ENCODE measurements at places on chromosomes 5 and 9. TPM values are rescaled to one million over a fixed set of nuclear protein-coding genes. Genes with fewer than 3 reads are reported as not detected.
A peak's percentile ranks its signal among the peaks of the same experiment; 100 is the strongest.

The GNAQ gene
- 37.2 TPM for total RNA-seq

DNA sequence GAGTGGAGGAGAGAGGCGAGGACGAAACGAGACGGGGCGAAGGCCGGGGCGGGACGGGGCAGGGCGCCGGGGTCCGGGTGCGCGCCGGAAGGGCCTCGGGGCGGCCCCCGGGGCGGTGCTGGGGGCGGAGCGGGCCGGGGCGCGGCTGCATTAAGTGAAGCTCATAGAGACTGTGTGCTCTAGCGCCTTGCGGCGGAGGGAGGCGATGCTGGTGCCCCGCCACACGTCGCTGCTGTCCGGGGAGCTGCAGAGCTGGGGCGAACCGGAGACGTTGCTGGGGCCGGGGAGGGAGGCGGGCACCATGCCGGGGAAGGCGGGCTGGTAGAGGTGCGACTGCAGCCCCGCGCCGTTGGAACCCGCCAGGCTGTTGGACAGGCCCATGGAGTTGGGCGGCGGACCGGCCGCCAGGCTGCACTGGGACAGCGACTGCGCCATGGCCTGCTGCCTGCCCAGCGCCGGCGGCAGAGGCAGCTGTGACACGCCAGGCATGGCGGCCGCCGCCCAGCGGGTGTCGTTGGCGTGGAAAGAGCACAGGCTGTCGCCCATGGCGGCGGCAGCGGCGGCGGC lies 8.3 kb downstream of the OTP start:
- no peak for DNase-seq

DNA sequence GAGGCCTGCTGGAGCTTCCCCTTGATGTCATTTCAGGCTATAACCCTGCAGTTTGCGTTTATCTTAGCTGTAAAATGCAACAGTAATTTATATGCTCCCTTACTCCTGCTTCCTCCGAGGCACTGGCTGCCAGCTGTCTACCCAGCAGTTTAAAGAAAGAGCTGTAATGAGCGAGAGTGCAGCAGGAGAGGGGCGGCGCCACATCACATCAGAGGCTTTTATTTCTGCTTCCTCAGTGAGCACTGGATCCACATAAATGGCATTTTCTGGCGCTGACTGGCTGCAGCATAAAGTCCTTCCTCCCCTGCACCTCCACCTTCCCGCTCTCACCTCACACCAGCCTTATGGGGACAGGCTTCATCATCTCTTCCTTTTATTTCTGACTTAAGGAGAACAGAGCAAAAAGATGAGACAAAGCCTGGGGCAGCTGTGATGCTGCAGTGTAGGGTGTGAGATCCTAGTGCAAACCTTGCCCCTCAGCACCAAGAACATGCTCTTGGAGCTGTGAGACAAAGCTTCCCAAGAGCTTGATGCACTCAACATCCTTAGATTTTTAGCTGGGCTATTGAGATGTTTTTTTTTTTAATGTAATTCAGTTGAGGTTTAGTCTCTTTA lies 829.6 kb upstream of the ZNF608 start:
- no peak for DNase-seq

The PCDHA6 gene
- total RNA-seq = 0.88 TPM

GRCh38 chr5:93748875-93749397 lies 7.5 kb upstream of the POU5F2 start:
- no peak for DNase-seq

GRCh38 chr5:141437221-141437620 lies 6.9 kb downstream of the PCDHGA12 start:
- DNase-seq = no peak

- DNase-seq = no peak
Observed at GRCh38 chr5:8675182-8675581, 806.2 kb downstream of the MTRR start.

- DNase-seq = no peak
Observed at GRCh38 chr5:39998518-39998917, 573.7 kb upstream of the DAB2 start.

- peak; percentile 22 for DNase-seq
Observed at GRCh38 chr9:32431940-32432555, 47.6 kb downstream of the ACO1 start.

The RAD23B gene
- 105 TPM for total RNA-seq

DNA sequence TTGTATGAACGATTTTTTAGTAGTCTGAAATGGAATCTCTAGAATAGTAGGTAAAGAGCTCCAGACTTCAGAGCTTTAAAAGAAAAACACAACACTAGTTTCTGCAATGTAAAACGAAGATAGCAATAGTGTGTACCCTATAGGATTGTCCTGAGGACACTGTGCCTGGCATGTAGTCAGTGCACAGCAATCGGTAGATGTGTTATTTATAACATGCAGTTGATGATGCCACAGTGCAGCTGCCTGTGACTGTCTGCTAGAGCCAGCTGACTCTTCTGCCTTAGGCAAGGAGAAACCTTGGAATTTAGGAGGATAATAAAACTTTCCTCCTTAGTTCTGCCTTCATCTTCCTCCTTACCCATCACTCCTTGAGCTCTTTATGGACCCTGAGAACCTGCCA lies 27.7 kb upstream of the TMOD1 start:
- no peak for DNase-seq

DNA sequence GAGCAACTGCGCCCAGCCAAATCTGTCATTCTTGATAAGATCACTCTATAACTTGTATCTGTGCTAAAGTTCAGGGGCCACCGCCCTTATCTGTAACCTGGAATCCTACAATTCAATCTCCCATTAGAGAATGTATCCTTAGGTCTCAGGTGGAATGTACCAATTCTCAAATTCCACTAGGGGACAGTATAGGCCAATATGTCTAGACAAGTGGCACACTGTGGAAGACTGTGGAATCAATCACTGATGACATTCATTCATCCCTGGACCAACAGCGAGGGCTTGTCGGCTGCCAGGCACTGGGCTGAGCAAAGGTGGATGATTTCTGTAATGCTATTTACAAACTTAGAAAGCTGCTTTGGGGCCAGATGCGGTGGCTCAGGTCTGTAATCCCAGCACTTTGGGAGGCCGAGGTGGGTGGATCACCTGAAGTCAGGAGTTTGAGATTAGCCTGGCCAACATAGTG lies 28.7 kb upstream of the MEGF9 start:
- no peak for DNase-seq

GRCh38 chr9:121486043-121486442 lies 13.6 kb downstream of the GGTA1 start:
- DNase-seq = no peak

GRCh38 chr5:180990086-180990881 lies 1.6 kb downstream of the BTNL3 start:
- DNase-seq = no peak

The IPPK gene
- 26.0 TPM for total RNA-seq

DNA sequence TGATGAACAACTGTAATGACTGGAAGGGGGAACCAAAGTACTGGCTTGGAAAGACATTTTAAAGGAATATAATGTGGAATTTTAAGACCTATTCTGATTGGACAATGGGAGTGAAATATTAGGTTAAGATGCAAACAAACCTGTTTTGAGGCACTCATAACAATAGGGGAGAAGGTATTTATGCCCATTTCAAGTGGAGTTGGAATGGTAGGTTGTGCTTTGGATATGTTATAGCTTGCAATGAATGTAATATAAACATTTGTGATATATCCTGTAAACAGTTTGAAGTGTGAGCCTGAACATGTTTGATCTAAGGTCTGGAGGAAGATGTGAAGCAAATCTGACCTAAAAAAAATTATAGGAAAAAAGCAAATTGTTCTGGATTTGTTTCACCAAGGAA lies 129.6 kb upstream of the GRHPR start:
- DNase-seq = no peak

The JAKMIP2 gene
- total RNA-seq = not detected

DNA sequence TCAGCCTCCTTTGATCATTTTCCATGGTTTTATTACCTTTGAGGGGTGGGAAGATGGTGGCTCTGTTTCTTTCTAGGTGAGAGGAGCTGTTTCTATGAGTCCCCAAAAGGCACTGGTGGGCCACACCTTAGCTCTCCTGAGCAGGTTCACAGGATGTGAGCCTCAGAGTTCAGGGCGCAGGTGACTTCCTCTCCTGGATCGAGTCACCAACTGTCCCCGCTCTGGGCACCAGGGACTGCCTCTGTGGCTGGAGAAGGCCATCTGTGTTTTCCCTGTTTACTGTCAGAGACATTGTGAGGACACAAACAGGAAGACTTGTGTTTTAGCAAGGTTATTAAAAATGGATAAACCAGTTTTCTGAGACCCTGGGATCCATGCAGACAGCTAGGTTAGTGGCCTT lies 68.5 kb downstream of the IL31RA start:
- no peak for DNase-seq

- no peak for DNase-seq
Observed at GRCh38 chr9:87554976-87555375, 57.3 kb downstream of the DAPK1 start.

DNA sequence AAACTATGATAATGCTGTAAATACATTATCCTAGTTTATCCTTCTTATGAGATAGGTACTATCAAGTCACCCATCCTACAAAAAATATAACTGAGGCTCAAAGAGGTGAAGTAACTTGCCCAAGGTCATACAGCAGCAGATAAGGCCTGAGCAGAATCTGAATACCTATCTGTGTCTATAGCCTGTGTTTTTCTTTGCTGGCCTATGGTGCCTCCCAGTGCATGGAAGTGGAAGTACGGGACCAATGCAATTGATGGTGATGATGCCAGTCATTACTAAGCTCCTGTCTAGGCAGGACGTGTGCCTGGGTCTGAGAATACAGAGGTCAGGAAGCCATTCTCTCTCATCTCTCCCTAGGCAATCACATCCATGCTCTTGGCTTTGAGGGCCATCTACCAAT lies 67.8 kb downstream of the FAT2 start:
- DNase-seq = peak; percentile 5

- DNase-seq = no peak
Observed at GRCh38 chr5:137114529-137114928, 384.6 kb downstream of the SPOCK1 start.

The IL4 gene
- total RNA-seq = not detected
